Fibroblast of mammary gland (primary cell): ENCODE measurements at places on chromosomes 4 and X.

DNA sequence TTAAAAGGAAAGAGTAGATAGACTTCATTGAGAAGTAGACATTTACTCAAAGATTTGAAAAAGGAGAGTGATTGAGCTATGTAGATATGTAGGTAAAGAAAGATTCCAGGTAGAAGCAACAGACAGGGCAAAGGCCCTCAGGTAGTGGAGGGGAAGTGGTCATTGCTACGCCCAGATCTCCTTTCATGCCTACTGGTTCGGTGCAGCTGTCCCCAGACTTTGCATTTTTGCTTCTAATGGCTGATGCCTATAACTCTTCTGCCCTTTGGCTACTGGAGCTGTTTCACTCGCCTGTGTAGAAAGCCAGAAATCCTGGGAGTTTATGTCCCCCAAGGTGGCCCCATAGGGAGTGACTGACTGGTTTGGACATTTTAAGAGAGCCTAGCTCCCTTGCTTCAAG lies 16.9 kb upstream of the ARMCX2 start:
- no peak for DNase-seq

- no peak for DNase-seq
Measured at GRCh38 chrX:38500866-38501265, 60.5 kb upstream of the TSPAN7 start.

- peak; percentile 78 for DNase-seq
Measured at GRCh38 chr4:137531168-137531985, 917 bp downstream of the PCDH18 start.

DNA sequence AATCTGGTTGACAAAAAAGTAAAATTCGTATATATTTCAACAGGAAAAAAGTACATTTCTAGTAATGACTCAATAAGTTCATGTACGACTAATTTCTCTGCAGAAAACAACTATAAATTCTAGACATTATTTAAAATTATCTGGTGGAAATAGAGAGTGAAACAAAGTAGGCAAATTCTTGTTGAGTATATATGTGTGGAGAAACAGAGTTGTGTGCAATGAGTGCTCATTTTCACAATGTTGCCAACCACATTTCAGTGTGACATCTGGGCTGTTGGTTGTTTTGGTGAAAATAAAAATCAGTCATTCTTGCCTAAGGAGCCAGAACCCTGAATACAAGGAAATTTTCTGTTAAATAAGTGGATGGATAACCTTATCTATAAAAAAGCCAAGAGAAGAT lies 372.0 kb upstream of the NDST4 start:
- no peak for DNase-seq

- no peak for DNase-seq
Measured at GRCh38 chrX:153906126-153906917, 1.8 kb downstream of the AVPR2 start.
